ENCODE measurements at places on chromosomes 11 and 22.

DNA sequence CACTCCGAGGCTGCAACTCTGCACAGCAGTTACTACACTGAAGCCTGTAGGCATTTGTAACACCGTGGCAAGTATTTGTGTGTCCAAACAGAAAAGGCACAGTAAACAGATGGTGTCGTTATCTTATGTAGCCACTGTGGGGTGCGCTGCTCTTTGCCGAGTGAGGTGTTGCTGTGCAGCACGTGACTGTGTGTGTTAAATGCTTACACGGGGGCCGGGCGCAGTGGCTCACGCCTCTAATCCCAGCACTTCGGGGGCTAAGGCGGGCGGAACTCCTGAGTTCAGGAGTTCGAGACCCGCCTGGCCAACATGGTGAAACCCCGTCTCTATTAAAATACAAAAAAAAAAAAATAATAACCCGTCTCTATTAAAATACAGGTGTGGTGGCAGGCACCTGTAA is 11.5 kb downstream of the ZBED4 start:
- no peak for DNase-seq

DNA sequence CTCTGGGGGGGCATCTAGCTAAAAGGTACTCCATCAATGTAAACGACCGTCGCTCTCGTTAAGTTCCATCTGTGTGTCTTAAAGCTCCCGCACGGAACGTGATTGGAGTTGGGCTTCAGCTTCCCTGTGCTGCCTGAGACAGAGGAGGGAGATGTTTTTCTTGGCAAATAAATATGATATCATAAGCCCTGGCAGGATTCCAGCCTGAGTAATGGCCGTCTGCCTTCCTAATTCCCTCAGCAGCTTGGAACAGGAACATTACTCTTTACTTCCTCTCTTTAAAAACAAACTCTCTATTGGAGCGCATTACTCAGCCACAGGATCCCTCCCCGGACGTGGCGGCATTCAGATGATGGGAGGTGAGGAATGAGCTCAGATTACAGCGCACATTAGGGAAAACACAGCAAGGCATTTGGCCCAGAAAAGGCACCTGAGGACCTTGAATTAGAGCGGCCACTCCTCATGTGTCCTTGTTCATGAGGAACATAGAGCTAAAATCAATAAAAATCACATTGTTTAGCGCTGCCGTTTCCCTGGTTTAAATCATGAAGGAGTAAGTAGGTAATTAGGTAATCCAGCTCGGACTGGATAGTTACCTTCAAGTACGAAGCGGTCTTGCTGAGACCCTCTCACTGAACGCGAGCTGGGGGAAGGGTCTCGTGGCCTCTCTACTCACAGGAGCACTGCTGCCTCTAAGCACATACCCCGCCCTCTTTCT is 230.4 kb downstream of the ST3GAL4 start:
- no peak for DNase-seq

- no peak for DNase-seq
Measured at GRCh38 chr22:20588843-20589581, 81.6 kb downstream of the MED15 start.

GRCh38 chr11:83711106-83711527 is 424.9 kb upstream of the CCDC90B start:
- no peak for DNase-seq

DNA sequence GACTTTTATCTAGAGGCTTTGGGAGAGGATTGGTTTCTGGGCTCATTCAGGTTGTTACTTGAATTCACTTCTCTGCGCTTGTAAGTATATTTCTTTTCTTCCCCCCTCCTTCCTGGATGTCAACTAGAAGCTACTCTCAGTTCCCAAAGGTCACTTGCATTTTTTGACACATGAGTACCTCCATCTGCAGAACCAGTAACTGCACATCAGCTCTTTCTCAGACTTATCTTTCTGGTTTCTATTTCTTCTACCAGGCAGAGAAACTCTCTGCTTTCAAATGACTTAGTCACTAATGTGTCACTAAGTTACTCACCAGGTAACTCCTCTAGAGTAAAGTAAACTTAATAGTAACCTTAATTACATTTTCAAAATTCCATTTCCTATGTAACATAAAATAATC is 773.0 kb upstream of the LUZP2 start:
- no peak for DNase-seq

GRCh38 chr11:12455938-12456337 is 78.6 kb downstream of the PARVA start:
- DNase-seq = no peak

DNA sequence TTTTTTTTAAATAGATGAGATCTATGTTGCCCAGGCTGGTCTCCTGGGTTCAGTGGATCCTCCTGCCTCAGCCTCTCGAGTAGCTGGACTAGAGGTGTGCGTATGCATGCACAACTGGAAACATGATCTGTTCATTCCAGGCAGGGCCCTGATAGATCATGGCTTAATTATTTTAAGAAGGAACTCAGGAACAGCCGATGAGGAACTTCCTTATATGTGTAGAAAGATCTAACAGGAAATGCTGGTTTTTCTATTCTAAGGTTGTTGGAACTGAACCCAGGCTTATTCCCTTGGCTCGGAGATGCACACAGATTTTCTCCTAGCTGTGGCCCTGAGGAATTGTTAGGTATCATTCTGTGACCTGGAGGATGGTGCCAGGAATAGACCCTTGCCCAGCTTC is 32.4 kb downstream of the SPECC1L start:
- DNase-seq = no peak

- no peak for DNase-seq
Measured at GRCh38 chr11:123429336-123429735, 733 bp upstream of the GRAMD1B start.

GRCh38 chr11:105245781-105246315 is 106.3 kb upstream of the CARD18 start:
- DNase-seq = no peak

GRCh38 chr11:123195188-123196059 is at the start of gene CLMP:
Gene CLMP, minus strand, starts transcription at chr11:123195248. Its CDS starts 308 bp downstream, at chr11:123194940.
- no peak for DNase-seq

DNA sequence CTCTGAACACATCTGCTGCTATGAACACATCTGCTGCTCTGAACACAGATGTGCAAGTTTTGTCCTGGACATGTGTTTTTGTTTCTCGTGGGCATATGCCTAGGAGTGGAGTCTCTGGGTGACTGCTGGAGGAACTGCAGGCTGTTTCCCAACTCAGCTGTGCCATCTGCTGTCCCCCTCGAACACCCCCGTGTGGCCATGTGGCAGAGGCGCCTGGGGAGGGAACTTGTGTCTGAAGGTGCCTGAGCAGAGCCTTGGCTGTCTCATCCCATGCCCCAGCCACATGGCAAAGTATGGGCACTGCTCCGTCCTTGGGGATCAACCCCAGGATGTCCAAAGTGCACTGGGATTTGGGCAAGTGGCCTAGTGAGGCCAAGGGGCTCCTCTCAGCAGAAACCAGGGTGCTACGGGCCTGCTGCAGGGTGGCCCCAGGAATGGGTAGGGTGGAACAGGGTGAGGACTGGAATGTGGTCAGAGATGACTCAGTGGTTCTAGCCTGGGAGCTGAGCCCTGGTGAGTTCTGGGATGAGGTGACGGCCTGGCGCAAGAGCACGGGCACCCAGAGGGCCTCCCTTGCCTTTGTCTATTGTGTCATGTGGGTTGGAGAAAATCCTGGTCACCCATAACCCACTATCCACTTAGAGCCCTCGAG is 14.7 kb downstream of the GATD1 start:
- peak; percentile 58 for DNase-seq

GRCh38 chr22:38266120-38266519 is 6.7 kb downstream of the TMEM184B start:
- DNase-seq = peak; percentile 21

- no peak for DNase-seq
Measured at GRCh38 chr11:83063073-83063754, 8.5 kb downstream of the RAB30 start.

DNA sequence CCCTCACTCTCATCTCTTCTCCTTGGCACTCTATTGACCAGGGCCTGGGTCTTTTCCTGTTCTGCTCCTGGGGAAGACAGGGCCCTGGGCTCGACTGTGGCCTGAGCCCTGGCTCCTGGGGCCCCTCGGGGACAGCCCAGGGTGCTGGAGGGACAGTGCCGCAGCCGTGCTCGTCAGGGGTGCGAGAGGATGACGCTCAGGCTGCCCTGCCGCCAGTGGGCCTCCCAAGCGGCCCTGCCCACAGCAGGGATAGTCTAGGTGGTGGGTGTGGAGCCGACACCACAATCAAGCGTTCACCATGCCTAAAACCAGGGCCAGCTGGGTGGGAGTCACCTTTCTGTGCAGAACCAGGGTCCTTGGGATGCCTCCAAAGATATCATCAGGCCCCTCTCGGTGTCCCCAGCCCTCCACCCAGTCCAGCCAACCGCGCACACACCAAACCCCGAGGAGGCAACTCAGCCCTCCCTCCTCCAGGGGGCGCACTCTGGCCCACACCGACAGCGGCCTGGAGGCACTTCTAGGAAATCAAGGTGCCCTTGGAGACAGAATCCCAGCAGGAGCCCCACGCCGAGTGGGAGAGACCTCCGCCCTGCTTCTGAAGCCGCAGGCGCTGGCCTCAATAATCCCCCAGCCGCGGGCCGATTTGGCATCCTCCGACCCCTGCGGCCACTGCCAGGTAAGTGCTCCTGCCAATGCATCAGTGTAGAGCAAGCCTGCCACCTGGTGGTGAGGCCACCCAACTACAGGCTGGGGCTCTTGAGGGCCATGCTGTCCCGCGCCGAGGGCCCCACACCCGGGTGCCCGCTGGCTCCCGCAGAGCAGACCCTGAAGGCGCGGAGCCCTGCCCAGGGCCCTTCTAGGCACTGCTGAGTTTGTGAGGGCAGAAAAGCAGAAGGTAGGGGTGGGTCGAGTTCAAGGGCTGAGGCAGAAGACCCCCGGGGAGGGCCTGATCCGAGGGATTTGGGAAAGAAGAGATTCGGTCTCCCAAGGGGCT is 496.4 kb downstream of the BUD13 start:
- DNase-seq = peak; percentile 87

DNA sequence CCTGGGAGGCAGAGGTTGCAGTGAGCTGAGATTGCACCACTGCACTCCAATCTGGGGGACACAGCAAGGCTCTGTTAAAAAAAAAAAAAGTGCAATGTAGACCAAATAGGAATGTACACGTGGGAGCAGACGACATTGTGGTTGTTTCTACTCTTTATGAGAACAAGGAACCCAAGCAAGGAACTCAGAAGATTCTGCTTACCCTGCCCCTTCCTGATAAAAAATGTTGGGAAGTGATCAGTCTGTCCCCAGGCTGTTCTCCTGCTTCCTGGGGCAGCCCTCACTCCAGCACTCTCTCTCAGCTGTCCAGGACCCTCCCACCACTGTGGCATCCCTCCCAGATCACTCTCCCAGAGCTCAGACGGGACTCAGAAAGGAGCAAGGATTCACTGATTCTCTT is 31.8 kb downstream of the SLCO2B1 start:
- no peak for DNase-seq

GRCh38 chr22:41951898-41952474 is at the start of gene SMIM45:
Gene SMIM45, plus strand, starts transcription at chr22:41952150.
- no peak for DNase-seq

- no peak for DNase-seq
Measured at GRCh38 chr11:128895526-128895925, 4.4 kb downstream of the KCNJ5 start.

GRCh38 chr22:27489178-27489675 is 312.3 kb downstream of the MN1 start:
- no peak for DNase-seq

- no peak for DNase-seq
Measured at GRCh38 chr22:25624476-25624875, 60.0 kb downstream of the GRK3 start.

GRCh38 chr11:121606354-121606753 is 153.6 kb upstream of the SORL1-AS1 start:
- no peak for DNase-seq

DNA sequence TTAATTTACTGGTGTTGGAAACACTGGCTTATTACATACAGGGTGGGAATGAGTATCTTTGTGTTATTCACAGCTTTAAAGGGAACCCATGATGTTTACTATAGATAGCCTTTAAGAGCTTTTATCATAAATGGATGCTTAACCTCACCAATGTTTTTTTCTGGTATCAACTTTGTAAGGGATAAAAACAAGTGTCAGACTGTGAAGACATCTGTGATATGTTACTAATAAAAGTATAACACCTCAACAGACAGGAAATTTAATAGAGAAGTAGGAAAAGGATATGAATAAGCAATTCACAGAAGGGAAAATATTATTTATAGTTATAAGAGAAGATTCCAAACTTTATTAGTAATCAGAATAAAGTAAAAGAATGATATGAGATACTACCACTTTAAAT is 46.3 kb downstream of the ACAT1 start:
- DNase-seq = no peak

- no peak for DNase-seq
Measured at GRCh38 chr11:68948935-68949334, 31.9 kb downstream of the MRGPRD start.

DNA sequence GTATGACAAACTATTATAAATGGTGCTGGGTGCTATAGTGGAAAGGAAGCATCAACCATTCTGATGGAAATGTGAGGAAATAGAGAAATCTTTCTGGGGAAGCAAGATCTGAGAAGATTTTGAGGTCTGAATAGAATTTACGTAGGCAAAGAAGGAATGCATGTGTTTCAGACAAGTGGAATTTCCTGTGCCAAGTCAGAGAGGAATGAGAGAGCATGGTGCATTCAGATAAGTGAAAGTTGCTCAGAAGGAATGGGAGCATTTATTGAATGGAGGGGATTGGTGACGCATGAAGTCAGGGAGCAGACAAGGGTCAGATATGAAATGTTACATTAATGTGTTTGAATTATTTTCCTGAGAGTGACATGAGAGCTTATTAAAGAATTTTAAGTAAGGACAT is 725.5 kb downstream of the METTL15 start:
- no peak for DNase-seq

DNA sequence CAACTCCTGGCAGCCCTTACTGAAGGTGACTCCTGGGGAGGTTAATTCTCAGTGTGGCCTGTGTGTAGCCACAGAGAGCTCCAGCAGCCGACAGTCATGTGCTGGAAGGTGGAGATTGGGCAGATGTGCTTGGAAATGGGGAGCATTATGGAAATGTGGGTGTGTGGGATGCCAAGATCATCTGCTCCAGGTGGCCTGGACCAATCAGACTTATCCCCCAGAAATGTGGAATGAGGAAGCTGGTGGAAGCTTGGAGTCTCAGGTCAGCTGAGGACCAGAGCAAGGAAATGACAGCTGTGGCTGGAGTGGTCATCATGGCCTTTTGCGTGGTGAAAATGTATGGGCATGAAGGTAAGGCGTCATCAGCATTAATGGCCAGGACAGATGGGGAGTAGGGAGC is 234.0 kb downstream of the MIAT start:
- no peak for DNase-seq

DNA sequence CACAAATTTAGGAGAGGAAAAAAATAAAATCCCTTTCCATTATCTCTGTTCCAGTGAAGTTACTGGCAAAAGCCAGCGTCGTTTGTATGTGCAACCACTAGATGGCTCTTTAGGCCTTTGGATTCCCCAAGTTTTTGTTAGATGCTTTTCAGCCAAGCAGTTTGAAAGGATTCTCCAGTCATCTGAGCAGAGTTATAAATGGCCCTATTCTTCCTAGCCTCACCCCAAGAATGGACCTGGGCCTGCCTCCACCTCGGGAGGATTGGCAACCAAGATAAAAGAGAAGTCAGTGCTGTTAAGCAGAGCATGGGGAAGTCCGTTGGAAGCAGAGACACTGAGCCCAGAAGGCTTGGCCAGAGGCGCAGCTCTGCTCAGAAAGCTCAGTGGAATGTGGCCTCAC is 15.4 kb downstream of the FAM181B start:
- DNase-seq = peak; percentile 42
